Ecto neural progenitor cell (in vitro differentiated cells): ENCODE measurements at places on chromosomes 4 and X.

DNA sequence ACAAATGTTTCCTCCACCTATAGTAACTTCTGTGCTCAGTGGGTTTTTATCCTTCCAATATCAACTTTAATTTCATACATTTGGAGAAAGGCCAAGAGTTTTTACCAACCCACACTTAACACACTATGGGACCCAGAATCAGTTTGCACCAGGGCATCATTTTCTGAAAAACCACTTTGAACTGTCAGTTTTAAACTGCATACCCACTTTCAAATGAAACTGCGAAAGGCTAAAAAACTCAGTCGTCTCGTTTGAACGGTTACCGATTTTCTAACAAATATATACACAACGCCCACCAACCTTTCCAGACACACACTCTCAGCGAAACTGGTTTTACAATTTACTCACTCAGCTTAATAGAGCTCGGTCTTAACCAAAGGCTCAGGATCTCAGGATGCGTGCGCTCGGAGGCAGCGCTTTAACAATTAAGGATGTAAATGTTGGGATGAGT is 376 bp downstream of the ABCG2 start:
- no peak for DNase-seq

DNA sequence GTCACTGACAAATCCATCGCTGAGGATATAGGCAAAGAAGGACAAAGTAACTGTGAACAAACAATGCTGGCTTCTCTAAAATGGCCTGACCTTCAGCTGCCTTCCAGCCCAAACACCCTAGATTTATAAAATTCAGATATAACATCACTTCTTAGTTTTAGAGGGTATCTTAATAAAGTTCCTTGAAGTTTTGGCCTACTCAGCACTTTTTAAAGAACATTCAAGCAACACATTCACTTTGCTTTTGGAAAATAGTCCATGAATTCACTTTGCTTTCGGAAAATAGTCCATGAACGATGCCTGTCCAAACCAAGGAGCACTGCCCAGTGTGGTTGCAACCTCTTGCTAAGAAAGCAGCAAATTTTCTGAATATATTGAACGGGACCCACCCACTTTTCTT is 55.0 kb upstream of the TFDP3 start:
- DNase-seq: no peak

DNA sequence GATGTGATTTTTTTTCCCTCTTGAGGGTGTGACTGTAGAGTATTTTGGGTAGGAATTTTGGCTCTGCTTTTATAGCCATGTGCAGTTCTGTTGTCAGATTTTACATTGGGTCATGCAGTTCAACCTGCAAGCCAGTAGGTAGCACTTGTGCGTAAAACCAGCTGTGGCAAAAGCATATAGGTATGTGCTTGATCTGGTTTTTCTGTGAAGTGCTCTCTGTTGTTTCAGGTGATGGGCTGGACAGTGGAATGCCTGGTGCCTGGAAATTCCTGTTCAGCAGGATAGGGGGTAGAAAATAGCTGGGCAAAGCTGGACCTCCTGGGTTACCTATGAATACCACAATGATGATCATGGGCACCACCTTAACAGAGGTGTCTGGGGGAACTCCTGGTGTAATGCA is 584.2 kb upstream of the PCDH10 start:
- no peak for DNase-seq

DNA sequence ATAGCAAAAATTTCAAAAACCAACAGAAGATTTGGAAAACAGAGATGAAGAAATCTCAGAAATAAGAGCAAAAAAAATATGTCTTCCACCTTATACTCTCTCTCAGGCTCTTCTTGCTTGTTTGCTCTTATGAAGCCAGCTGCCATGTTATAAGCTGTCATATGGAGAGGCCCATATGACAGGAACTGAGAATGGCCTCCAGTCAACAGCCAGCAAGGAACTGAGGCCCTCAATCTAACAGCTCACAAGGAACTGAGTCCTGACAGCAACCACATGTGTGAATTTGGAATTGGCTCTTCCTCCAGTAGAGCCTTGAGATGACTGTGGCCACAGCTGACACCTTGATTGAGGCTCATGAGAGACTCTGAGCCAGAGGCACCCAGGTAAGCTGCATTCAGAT is 51.3 kb upstream of the MAOA start:
- no peak for DNase-seq

GRCh38 chrX:55074851-55075467 is at the start of gene PAGE2B:
TSS of gene PAGE2B (plus strand) at chrX:55075030. CDS start at chrX:55076042, 1,012 bp downstream.
- no peak for DNase-seq

GRCh38 chr4:120202222-120202621 is 135.6 kb upstream of the MAD2L1 start:
- no peak for DNase-seq

- DNase-seq: no peak
Measured at GRCh38 chr4:106627051-106627450, 258.5 kb upstream of the GIMD1 start.

GRCh38 chrX:129609395-129609794 is 45.4 kb downstream of the APLN start:
- no peak for DNase-seq

DNA sequence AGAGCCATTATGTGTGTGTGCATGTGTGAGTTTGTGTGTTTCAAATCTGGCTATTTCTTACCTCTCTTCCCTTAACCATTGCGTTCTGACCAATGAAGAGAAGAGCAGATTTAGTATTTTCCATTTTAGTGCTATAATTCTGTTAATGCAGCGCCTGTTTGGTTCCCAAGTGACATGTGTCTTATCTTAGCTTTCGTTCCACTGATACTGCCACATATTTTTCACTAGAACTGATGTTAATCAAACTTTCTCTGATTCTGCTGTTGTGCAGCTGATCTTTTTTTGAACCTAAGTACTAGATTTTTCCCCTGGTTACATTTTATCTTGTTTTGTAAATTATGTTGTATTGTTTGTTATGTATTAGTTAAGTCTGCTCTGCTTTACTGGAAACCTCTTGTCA is 152.9 kb upstream of the MID1 start:
- DNase-seq: no peak

GRCh38 chr4:89759426-89759825 is 77.5 kb downstream of the SNCA start:
- no peak for DNase-seq

DNA sequence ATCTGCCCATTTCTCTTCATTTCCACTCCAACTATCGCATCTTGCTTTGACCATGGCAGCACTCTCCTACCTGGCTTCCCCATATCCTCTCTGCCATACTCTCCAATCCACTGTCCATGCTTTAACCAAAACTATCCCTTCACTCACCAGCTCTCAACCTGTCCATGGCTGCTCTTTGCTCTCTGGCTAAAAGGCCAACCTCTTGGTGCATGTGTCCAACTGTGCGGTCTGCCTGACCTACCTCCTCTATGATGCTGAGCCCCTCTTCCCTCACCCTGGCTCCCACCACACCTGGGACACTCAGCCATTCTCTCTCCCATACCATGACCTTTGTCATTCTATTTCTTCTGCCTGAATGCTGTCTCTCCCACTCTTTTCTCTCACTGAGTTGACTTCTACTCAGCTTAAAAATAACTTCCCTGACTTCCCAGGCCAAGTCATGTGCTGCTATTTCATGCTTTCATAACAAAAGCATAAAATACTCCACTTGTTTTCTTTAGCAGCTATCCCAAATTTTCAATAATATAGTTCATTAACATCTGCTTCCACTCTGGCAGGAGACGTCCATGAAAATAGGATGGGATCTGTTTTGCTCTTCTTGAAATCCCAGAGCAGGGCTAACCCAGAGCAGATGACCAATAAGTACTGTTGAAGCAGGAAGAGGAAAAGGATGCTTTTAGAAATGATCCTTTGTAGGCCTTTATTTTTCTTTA is 29.8 kb upstream of the KLF3 start:
- no peak for DNase-seq

- peak; percentile 58 for DNase-seq
Measured at GRCh38 chr4:182143086-182143821, 99.9 kb upstream of the TENM3 start.

DNA sequence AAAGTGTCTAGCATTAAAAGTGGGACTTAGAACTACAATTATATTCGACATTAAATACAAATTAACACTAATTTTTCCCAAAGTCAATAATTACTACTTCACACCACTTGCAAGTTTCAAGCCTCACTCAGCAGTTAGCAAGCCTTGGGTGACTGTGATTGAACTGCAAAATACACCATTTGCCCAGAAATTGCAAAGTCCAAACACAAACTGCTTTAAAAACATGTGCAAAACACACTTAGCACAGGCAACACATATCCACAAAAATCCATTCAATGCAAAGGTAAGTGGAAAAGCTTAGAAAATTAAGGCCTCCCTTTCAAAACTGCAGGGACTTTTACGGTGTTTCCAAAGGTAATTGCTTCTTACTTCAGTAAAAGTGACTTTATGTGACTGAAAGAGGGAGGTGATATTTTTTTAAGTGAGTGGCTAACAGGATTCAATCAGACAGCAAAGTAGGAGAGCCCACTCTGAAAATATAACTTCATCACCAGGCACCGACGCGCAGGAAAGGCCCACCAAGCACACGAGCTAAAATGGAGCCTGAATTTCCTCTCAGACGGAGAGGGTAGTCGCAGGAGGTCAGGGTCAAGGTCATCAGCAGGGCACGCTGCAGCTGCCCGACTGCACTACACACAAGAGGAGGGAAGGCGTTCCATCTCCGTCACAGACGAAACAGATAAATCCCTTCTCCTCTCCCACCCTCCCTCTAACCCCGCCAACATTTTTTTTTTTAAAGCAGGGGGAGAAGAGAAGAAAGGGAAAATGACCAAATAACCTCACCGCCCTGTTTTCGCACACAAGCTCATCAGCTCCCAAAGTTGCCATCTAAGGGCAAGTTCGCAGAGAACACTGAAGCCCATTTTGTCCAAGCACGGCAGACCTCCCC is 3.1 kb downstream of the ZNF827 start:
- DNase-seq: peak; percentile 50

DNA sequence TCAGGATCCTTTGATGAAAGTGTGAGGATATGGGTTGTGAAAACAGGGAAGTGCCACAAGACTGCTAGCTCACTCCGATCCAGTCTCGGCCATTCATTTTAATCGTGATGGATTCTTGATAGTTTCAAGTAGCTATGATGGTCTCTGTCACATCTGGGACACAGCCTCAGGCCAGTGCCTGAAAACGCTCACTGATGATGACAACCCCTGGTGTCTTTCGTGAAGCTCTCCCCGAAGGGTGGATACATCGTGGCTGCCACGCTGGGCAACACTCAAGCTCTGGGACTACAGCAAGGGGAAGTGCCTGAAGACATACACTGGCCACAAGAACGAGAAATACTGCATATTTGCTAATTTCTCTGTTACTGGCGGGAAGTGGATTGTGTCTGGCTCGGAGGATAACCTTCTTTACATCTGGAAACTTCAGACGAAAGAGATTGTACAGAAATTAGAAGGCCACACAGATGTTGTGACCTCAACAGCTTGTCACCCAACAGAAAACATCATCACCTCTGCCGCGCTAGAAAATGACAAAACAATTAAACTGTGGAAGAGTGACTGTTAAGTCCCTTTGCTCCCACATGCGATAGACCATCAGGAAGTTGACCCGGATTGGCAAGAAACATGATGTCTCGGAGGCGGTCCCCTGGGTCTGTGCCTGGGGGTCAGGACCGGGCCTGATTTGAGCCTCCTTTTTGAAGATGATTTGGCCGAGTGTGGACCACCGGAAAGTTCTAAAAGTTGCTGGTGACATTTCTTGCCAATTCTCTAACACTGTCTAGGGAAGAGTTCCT is 22.2 kb downstream of the LIAS start:
- DNase-seq: no peak

- DNase-seq: no peak
Measured at GRCh38 chr4:63663870-63664269, 745.4 kb downstream of the TECRL start.

DNA sequence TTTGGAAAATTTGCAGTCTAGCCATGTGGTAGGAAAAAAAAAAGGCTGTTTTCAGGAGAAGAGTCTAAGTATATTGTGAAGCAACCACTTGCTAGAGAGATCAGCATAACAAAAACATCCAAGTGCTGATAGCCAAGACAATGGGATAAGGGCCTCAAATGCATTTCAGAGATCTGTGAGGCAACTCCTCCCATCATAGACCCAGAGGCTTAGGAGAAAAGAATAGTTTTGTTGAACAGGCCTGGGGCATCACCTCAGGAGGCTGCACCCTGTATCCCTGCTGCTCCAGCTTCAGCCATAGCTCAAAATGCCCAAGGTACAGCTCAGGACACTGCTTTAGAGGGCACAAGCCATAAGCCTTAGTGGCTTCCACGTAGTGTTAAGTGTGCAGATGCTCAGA is 13.6 kb upstream of the GPR174 start:
- no peak for DNase-seq

DNA sequence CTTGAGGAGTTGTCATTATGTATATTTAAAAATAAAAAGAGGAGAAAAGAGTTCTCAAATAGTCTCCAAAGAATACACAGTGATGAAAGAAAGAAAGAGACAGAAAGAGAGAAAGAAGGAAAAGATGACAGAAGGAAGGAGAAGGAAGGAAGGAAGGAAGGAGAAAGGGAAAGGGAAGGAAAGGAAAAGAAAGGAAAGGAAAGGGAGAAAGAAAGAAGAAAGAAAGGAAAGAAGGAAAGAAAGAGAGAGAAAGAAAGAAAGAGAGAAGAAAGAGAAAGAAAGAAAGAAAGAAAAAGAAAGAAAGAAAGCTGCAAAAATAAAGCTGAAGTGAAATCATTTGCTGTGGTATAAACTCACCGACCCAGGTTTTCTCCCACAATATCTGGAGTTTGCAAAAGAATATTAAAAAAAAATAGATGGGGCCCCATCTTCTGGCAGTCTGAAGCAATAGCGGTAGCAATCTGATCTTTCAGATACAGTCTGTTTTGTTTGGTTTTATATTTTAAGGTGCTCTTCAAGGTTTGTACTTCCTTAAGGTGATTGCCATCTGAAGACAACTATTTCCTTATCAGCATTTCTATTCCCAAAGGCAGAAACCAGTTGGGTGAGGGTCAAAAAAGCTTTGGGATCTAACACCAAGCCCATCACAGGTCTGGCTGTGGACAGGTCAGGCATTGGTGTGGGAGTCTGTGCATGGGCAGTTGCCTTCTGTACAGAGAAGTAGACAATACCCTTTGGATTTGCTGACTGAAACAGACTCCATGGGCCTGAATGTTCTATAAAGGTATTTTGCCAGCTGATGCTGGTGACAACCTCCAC is 160.4 kb downstream of the CPEB2 start:
- DNase-seq: no peak

DNA sequence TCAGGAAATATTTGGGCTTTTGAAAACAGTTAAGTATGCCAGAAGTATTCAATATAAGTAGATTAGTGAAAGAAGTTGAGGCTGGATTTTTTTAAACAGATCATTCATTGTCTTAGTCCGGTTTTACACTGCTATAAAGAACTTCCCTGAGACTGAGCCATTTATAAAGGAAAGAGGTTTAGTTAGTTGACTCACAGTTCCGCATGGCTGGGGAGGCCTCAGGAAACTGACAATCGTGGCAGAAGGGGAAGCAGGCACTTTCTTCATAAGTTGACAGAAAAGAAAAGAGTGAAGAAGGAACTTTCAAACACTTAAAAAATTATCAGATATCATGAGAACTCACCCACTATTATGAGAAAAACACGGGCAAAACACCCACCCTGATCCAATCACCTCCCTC is 31.1 kb upstream of the CYLC1 start:
- DNase-seq: no peak

GRCh38 chrX:134654398-134655012 is 3.8 kb downstream of the PLAC1 start:
- no peak for DNase-seq
